ENCODE measurements at places on chromosomes 3 and 15.

DNA sequence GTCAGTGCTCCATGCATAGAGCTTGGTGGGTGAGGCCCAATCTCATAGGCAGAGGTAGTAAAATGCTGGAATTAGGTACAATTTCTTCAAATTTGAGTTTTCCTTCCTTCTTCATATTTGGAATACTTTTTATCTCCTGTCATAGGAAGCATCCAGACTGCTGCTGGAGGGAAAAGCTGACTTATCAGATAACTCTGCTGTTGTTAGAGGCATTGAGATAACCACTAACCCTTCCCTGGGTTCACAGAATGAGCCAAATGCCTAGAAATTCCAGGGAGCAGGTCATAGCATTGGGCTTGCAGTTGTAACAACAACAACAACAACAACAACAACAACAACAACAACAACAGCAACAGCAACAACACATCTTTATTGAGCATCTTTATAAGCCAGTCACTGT, 332.7 kb downstream of the PDCD6IP start:
- no peak for DNase-seq

- no peak for DNase-seq
Measured at GRCh38 chr3:187263270-187263669, 28.3 kb downstream of the MASP1 start.

DNA sequence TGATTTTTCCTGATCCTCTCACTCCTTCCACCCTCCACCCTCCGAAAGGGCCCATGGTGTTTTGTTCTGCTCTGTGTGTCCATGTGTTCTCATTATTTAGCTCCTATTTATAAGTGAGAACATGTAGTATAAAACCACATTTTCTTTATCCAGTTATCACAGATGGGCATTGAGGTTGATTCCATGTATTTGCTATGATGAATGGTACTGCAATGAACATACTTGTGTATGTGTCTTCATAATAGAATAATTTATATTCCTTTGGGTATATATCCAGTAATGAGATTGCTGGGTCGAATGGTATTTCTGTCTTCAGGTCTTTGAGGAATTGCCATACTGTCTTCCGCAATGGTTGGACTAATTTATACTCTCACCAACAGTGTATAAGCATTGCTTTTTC, 126.0 kb downstream of the IMPG2 start:
- DNase-seq, result no peak

DNA sequence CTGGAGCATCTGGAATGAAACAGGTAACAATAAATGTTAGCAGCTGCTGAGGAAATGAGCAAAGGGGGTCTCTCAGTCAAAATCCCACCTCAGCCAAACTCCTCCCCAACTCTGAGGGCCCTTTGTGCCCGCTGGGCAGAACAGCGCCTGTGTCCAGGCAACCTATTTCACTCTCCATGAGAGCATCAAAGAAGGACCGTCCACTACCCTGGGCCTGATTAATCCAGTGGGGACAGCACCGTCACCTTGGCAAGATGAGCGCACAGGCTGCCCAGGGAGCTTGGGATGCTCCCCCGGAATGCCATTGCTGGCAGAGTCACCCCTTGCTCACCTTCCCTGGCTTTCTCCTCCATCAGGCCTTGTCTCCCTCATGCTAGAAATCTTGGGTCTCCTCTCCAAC, 97.4 kb upstream of the HACD2 start:
- DNase-seq, result no peak

GRCh38 chr3:14283092-14283812, 104.6 kb downstream of the LSM3 start:
- no peak for DNase-seq

- no peak for DNase-seq
Measured at GRCh38 chr3:188951734-188952133, 220.0 kb upstream of the TPRG1 start.

- peak; percentile 12 for DNase-seq
Measured at GRCh38 chr3:88180398-88180999, 30.7 kb downstream of the C3orf38 start.

DNA sequence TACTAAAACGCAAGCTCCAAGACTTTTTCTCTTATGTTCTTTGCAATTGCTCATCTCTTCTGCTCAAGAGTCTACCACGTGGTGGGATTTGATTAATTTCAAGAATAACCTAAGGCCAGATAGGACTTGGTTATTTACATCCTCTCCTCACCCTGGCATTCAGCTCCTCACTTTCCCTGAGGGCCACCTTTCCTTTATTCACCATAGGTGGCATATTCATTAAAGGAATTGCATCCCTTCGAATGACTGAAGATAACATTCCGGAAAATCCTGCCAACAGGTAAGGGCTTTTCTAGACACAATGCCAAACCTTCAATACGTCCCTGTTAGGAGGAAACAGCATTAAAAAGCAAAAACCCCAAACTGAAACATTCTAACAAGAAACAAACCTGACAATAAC, 220.0 kb upstream of the KBTBD8 start:
- DNase-seq, result no peak

DNA sequence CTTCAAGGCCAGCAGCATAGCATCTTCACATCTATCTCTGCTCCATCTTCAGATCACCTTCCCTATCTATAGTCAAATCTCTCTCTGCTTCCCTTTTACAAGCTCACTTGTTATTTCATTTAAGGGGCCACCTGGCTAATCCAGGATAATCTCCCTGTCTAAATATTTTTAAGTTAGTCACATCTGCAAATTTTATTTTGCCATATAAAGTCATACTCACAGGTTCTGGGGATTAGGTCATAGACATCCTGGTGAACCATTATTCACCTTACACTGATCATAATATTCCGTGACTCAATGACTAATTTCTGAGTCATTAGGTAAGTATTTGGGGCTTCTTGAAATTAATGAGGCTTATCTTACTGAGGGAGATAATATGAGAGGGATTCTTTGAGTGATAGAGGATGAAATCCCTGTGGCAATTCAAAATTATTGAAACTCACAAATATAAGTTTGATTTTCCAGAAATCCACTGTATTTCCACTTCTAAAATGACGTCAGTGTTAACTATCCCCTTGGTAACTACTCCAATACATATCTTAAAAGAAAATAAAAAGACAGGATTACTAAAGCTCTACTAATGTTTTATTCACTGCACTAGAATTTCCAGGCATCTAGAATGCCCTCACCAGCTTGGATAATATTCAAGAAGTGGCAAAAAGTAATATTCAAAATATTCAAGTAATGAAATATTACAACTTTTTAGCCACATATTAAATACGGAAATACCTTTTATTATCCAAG, 93.7 kb upstream of the RBMS3 start:
- DNase-seq, result no peak

GRCh38 chr3:33392703-33393125, 47.5 kb downstream of the UBP1 start:
- DNase-seq, result no peak

- DNase-seq, result peak; percentile 60
Measured at GRCh38 chr3:20511863-20512505, 326.0 kb upstream of the SGO1 start.

- DNase-seq, result no peak
Measured at GRCh38 chr3:15336057-15336456, 3.7 kb upstream of the SH3BP5 start.

DNA sequence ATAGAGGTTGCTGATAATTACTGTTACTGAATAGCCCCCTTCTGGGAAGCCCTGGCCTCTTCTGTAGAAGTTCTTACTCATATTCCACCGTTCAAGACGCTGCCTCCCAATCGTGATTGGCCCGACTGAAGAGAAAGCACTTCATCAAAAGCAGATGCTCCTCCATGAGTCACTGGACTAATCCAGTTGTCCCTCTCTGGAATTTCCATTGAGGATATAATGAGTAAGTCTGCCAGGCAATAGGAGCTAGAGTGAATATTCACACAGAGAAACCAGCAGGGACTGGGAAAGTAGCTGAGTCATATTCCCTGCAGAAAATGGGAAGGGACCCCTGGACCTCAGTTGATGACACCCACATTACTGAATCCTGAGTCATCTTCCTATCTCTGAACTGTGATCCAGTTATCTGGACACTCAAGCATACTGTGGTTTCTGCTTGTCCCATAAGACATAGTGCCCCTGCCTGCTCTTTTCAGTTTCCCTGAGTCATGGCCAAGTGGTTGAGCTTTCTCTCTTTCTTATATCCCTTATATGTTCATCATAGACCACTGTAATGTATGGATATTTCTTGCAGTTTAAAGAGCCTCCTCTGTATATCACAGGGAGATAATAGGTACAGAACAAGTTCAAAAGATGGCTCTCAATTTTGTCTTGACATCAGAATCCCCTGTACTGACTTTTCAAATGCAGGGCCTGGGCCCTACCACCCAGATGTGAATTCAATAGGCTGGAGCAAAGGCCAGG, 151.2 kb upstream of the CDIN1 start:
- no peak for DNase-seq

DNA sequence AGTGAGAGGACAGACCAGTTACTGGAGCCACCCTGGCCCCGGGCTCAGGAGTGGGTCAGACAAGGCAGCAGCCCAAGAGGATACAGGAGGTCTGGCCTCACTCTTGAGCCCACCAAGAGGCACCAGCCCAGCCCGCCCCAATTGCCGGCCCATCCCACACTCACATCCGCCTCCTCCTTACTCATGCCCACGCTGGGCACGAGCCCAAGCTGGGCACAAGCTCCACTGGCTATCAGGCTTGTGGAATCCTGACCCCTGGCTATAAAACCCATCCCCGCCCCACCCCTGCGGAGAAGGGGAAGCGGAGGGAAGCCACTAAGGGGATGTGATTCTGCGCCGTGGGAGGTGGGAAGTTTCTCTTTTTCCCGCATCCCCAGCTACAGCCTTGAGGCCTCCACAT, 25.9 kb downstream of the ADCY5 start:
- no peak for DNase-seq

DNA sequence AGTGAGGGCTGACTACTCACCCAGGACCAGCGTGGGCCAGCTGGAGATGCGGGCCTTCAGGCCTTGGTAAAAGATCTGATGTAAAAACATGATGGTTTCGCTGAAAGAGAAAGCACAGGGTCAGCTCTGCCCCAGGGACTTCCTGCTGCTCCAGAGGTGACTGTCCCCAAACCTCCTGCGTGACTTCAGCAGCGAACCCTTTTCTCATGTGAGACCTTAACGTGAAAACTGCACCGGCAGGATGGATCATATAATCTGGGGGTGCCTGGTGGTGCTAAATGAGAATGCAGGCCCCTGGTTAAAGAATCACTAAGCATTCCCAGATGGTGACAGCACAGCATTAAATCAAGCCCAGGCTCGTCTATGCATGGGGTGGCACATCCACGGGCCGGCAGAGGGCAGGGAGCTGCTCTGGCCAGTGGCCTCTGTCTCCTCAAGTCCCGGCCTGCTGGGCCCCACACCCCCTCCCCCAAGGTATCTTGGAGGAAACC, 55.4 kb downstream of the RASGRF1 start:
- no peak for DNase-seq

DNA sequence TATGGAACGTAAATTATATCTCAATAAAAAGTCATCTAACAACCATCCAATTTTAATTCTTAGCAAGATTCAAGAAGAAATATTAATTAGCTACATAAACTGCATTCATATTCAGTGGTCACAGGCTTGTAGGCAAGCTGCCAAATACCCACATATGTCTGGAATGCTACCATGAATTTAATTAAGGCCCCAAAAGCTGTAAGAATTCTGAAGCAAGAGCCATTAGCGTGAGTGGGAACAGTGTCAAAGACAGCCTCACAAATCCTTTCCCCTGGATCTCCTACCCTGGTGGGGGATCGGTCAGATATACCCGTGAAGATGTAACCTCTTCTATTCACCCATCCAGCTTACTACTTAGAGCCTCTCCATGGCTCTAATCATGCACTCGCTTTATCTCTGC, 40.0 kb downstream of the ATG7 start:
- DNase-seq, result no peak

DNA sequence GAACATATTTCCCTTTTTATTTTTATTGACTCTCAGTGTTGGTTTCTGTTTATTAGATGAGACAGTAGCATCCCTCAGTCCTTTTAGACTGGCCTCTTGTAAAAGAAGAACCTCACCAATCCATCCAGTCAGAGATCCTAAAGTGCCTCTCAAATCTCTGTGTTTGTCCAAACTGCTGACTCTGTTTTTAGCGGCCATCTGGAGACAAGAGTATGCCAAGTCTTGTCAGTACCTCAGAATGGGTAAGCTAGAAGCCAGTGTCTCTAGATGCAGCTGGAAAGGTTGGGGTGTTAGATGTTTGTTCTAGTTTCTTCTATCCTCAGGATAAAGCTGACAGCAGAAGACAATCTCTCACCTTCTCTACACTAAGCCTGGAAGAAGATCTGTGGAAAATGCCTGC, 537.7 kb upstream of the ZNF385D start:
- DNase-seq, result no peak

DNA sequence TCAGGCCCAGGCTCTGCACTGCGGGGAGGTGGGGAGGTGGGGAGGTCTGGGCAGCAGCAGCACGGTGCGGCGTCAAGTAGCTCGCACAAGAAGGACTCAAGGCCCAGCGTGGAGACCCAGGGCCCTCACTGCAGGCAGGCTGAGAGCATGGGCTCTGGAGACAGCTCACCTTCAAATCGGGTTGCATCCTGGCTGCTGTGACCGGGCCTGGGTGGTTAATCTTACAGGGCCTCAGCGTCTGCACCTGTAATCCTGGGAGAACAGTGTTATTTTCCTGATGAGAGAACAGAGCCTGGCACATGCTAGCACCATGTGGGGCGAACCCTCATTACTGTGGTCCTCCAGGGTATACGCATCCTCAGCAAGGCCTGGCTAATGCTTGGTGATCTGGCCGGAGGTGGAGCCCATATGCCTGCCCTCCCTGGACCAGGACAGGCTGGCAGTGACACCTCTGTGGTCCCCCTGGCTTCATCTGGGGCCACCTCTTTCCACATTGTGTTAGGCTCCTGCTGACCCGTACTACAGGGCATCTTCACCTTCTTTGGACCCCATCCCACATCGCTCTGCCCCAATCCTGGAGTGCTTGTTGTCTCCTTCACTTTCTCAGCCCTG, 55.5 kb downstream of the RGMA start:
- no peak for DNase-seq

GRCh38 chr3:194865615-194866014, 179.9 kb downstream of the FAM43A start:
- no peak for DNase-seq

DNA sequence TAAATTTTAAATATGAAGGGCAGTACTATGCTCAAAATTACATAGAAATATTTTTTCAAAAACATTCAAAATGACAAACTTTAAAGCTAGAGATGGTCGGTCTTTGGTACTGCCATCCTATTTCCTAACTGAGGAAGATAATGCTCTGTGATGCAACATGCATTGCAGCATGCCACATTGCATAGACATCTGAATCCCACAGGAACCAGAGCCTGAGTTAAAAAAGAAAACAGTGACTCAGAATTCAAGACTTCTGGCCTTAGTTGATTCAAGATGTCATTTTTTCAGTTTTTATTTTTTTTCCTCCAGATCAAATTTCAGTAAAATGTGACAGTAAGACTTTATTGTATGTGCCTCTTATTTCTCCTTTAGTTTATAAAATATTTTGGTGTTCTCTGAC, 33.1 kb downstream of the TP63 start:
- no peak for DNase-seq

GRCh38 chr3:121595765-121596406, 2.7 kb downstream of the FBXO40 start:
- no peak for DNase-seq

GRCh38 chr15:57920911-57921310, 144.6 kb downstream of the ALDH1A2 start:
- no peak for DNase-seq

- no peak for DNase-seq
Measured at GRCh38 chr3:151724576-151725562, 8.9 kb upstream of the AADACL2 start.

Measured in NCI-H748 treated with DMSO at 0.1 percent for 48 hours (cell line).